Lower lobe of right lung (tissue), 2 donors: ENCODE measurements at places on chromosomes 2 and 18.

GRCh38 chr2:10493634-10494281, 45.6 kb upstream of the ODC1 start:
- peak; percentile 74 for DNase-seq

DNA sequence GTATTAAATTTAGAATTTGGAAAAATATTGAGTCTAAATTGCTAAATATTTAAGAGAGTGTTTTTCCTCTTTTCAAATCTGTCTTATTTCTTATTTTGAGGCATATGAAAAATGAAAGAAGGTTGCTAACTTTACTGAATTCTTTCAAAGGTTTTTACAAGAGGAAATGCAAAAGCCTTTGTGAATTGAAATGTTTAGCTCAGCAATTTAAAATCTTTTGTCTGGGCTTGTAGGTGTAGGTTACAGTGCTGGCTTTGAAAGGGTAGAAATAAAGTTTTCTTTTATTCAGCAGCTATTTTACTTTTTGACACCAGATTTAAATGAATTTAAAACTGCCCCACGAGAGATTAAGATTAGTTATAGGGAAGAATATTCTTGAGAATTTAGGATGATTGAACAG, 192.0 kb downstream of the CDH7 start:
- no peak for DNase-seq

DNA sequence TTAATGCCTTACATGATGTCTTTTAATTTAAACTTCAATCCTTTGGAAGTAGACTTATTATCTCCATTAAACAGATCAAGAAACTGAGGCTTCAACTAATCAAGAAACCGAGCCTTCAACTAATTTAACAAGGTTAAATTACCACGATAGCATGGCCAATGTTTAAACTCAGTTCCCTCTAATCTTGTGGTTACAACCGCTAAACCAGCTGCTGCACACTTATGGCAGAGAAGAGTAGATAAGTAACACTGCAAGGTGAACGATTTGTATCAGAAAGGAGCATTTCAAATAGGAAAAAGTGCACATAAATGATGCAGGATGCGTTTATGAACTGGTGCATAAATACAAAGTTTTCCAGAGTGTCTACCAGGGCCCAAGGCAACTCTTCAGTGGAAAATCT, 144.6 kb upstream of the CAVIN2 start:
- no peak for DNase-seq

DNA sequence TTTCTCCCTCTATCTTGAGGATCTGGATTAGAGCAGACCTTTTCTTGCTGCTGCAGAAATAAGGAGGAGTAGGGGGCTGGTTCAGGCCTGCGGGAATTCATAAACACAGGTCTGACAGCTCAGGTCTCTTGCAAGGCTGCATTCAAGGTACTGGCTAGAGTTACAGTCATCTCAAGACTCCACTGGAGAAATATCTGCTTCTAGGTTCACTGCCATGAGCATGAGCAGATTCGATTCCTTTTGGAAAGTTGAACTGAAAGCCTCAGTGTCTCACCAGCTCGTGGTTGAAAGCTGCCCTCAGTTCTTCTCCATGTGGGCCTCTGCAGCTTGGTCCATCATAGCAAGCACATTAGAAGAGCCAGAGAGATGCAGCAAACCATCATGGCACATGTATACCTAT, 124.4 kb upstream of the SETBP1 start:
- DNase-seq = no peak

GRCh38 chr2:43393918-43394317, 167.5 kb upstream of the ZFP36L2 start:
- no peak for DNase-seq

GRCh38 chr18:75915941-75916623, 488.6 kb upstream of the SMIM21 start:
- DNase-seq = no peak

DNA sequence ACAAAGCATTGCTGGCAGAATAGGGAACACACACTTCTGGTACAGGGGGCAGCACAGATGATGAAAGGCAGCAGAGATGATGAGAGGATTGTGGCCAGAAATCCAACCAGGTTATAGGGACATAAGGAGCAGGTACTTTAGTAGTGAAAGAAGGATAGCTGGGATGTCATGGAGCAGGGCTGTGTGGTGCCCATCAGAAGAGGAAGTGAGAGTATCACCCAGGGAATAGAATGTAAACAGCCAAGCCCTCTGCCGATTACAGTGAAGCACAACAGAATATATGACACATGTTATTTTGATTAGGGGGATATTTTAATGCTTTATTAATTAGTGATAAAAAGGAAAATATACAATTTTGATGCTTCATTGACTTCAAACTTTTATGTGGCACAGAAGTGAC, 883.4 kb upstream of the CDH2 start:
- DNase-seq = no peak

- DNase-seq = no peak
Observed at GRCh38 chr2:183383854-183384253, 259.6 kb downstream of the NUP35 start.

- DNase-seq = no peak
Observed at GRCh38 chr18:5469340-5469739, 74.5 kb downstream of the EPB41L3 start.

DNA sequence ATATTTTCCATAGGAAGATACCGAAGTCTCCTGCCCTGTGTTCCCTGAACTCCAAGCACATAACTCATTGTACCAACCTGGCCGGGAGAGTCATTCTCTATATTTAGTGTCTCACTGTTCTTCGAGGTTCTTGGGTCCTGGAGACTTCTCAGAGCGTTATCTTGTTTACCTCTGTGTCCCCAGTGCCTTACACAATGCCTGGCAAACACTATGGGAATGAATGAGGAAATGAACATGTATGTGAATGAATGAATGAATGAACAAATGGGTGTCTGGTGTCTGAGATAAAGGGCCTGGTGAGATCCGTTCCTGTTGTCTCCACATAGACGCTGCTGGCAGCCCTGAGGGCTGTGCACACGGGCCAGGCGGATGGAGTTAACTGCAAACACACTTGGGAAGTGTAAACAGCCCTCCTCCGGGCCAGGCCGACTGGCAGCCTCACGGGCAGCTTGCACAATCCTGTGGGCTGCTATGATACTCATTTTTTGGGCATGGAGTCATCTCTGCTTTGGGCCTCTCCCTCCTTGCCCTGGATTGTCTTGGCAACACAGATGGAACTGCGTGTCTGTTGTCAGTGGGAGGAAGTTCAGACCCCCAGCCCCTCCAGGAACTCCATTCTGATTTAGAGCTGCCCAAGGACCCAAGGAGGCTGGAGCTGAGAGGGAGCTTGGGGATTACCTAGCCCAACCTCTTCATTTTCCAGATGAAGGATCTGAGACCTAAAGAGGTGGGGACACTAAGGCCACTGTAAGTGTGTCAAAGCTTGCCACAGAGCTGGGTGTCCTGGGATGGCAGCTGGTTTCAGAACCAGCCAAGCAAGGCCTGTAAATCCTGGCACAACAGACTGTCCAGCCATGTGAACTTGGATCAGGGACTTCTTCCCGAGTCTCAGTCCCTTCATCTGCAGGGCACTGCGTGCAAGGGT, 124.4 kb downstream of the INHBB start:
- DNase-seq = peak; percentile 89

- no peak for DNase-seq
Observed at GRCh38 chr18:9287036-9287435, 47.5 kb upstream of the TWSG1 start.

GRCh38 chr2:66498289-66498975, 63.5 kb downstream of the MEIS1 start:
- no peak for DNase-seq

- DNase-seq = no peak
Observed at GRCh38 chr2:17084877-17085276, 419.2 kb upstream of the CYRIA start.

GRCh38 chr18:52824126-52824525, 484.1 kb downstream of the DCC start:
- no peak for DNase-seq

DNA sequence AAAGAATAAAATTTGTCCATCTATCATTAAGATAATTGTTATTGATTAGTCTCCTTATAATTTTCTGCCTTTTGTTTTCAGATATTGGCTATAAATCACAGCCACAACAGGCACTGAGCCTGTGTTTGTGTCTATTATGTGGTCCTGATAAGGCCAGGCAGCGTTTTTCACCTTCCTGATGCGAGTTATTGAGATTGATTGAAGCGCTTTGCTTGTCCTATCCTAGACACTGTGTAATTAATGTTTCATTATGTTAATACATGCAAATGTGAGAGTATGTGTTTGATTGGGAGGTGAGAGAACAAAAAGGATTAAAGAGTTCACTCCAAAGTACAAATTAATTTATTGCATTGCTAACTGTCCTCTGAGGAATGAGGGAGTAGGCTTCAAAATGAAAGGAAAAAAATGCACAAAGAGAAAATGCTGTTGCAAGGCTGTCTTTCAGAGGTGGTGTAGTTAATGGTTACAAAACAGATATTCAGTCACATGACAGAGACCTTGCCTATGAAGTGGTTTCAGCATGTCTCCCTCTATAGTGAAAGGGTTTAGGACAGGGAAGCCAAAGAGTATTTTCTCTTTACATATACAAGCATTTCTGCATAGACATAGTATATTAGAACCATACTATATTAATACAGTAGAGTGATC, 391.1 kb downstream of the DCC start:
- no peak for DNase-seq

GRCh38 chr18:23701017-23701416, 11.8 kb downstream of the LAMA3 start:
- DNase-seq = no peak

DNA sequence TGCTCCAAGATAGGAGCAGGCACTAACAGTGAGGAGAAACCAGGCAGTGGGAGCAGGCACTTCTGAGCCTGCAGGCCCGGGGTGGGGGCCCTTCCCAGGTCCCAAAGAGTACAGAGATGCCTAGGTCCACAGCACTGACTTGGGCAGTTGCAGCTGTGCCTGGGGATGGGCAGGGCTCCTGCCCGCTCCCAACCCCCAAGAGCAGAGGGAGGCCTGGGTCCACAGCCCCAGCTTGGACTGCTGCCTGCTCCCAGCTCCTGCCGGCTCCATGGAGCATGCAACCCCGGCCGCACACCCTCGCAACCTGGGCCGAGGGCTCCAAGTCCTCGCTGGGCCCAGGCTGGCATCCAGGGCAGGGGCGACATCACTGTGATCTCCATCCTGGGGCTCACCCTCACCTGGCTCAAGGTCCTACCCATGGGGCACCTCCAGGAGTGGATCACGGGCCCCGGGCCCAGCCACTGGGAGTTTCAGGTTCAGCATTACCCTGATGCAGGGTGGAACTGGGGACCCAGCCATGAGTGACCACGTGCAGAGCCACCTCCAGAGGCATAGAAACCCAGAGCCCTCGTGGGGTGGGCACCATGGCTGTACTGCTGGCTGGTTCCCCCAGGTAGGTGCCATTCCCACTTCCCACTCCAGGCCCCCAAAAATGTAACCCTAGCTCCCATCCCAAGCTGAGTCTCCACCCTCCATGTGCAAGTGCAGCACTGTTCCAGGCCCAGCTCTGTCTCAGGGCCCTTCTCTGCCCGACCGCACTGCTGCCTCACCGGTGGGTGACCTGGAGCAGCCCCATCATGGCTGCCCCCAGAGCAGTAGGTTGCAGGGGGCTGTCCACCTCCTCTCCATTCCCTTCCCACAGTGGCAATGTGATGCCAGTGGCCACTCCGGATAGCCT, 325.6 kb downstream of the NR4A2 start:
- DNase-seq = peak; percentile 39

DNA sequence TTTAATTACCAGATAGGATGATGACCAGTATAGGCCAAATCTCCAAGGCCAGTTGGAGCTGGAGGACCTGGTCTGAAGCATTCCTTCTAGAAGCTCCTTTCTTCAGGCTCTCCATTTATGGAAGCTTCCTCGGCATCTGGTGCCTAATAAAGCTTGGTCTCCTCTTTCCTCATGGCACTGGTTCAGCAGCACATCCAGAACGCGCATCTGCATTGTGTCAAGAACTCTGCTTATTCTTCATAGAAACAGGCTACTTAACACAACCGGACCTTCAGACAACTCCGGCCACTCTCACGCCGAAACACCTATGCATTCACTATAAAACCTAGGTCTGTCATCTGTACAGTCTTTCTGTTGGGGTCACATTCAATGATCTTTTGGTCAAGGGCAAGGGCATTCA, 99.8 kb downstream of the COL6A3 start:
- no peak for DNase-seq

- DNase-seq = no peak
Observed at GRCh38 chr2:102046135-102046986, 54.6 kb downstream of the IL1R2 start.

DNA sequence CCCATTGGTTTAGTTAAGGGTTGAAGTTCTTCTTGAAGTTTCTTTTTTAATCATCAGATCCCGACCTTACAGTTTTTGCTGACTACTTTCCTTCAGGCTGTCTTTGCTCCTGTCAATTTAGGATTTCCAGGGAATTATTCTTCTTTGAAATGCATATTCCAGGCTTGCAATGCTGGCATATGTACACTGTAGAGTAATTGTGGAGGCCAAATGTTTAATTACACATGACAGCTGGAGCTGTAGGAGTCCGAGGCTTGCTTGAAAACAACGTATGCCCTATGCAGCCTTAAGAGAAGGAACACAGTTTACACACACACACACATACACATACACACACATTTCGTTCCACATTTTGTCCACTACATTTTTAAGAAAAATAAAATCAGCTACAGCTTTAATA, 602.3 kb downstream of the TMEM182 start:
- DNase-seq = no peak

- DNase-seq = no peak
Observed at GRCh38 chr2:284896-285492, 2.9 kb downstream of the ALKAL2 start.

DNA sequence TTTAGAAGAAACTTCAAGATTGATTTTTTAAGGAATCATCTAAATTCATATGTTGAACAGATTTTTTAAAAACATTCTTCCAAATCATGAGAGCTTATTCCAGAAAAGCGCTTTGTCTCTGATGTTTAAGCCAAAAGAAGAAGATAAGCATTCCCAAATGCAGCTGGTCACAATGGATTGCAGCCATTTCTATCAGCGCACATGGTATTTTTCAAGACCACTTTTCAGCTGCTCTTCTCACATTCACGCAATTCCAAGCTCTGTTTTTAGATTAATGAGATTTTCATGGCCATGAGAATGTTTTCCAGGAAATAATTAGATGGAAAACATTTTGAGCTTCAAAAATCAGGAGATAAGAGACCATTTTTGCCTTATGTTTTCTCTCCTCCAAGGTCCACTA, 8.7 kb downstream of the OSBPL1A start:
- no peak for DNase-seq

DNA sequence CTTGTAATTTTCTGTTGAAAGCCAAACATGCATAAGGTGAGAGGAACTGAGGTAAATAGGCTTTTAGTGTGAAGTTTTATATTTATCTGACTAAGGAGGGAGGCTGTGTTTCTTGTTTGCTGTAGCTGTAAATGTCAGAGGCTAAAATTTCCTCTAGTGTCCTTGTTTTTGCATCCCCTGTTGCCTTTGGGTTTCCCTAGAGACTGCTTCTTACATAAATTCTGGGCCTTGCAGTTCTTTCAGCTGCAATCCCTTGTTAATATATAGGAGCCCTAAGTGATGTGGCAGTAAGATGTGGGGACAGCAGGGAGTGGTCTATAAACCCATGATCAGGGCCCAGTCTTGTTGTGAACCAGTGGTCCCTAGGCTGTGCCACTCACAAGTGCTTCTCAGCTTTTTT, 7.5 kb upstream of the IMP4 start:
- DNase-seq = no peak

- DNase-seq = no peak
Observed at GRCh38 chr2:137249463-137250130, 484.3 kb downstream of the THSD7B start.

- DNase-seq = no peak
Observed at GRCh38 chr2:7516484-7517063, 599.4 kb downstream of the RNF144A start.
